ENCODE measurements at places on chromosomes 13 and 19.

DNA sequence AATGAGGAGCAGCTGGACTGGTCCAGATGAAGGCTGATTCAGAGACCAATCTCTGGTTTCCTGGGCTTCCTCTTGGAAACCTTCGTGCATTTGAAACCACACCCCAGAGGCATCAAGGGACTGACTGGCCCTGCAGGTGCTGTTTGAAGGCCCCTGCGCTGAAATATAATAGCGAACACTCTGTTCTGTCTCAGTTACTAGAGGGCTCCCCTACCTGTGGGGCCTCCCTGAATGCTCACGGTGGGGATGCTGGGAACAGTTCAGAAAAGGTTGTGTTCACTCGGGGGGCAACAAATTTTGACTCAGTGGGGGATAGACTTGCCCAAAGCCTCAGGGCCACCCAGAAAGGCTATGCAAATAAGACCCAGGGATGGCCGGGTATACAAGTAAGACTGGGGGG lies 6.4 kb downstream of the CCDC8 start:
- no peak for DNase-seq

- no peak for DNase-seq
Observed at GRCh38 chr19:14487370-14488125, 8.4 kb downstream of the GIPC1 start.

GRCh38 chr13:27830010-27830409 lies 37.7 kb downstream of the GSX1 start:
- DNase-seq = peak; percentile 38

GRCh38 chr19:7153022-7153421 lies 83.5 kb downstream of the ZNF557 start:
- no peak for DNase-seq

DNA sequence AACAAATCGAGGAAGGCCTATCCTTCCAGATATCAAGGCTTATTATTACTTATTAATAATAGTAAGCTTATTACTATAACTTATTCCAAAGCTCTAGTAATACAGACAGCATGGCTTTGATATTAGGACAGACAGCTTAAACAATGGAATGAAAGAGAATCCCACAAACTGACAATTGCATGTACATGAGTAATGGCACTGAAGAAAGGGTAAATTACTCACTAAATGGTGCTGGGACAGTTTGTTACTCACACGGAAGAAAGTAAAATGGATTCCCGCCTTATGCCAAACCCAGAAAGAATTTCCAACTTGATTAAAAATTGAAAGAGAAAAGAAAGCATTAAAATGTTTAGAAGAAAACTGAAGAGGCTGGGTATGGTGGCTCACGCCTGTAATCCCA lies 60.3 kb downstream of the MIPEP start:
- no peak for DNase-seq

GRCh38 chr19:47232422-47233211 lies 1.6 kb upstream of the BBC3 start:
- DNase-seq = no peak

DNA sequence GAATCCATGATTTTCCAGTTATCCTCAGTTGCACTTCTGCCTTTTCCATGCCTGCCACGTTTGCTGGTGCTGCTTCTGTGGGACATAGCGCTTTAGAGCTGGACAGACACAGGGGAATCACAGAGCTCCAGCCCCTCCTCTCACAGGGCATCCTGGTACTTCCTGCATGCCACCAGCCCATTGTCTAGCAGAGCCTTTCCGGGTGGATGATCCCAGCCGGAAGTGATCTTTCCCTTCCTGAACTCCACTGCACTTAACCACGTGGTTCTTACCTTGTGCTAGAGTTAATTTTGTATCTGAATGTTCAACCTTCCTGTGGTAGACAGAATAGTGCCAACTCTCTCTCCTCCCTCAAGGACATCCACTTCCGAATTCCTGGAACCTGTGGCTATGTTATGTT lies 12.6 kb upstream of the OLFM4 start:
- DNase-seq = no peak

DNA sequence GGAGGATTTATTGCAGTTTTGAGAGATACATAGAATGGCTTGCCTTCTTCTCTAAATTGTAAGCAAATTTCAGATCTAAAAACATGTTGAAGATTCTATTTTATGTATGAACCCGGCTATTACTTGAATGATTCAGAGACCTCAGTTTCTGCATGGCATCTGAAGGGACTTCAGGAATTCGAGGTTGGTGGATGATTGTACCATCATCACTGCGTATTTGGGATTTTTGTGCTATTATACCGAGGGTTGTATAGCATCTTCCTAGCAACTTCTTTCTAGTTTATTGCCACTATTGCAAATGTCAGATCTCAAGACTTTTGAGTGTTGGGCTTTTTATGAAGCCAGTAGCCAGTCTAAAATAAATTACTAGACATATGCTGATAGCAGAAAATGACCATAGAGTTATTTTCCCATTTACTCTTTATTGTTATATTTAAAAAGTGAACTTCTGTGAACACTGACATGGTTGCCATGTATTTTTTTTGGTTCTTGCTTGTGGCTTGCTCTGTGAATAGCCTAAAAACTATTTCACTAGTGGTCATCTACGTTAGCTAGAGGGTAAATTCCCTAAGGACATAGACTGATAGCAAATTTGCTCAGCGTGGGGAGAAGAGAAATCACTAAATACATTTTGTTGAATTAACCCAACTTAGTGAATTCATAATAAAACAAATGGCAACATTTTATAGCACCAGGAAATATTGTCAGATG lies 70.6 kb upstream of the KLF12 start:
- no peak for DNase-seq

DNA sequence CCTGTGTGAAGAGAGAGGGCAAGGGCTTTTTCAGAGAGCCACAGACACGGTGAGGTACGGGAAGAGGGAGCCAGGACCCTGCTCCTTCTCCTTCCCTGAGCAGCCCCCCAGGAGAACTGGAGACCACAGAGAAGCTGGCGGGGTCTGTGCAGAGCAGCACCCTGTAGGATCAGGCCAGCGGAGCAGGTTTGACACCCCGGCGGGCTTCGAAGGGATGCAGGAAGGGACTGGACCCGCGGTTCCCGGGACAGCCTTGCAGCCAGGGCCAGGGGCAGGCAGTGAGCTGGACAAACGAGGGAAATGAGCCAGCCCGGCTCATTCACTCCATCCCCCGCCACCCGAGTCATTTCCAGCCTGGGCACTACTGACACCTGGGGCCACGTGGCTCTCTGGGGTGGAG lies 22.2 kb downstream of the CPAMD8 start:
- DNase-seq = no peak

GRCh38 chr19:991174-991931 lies 7.2 kb downstream of the WDR18 start:
- DNase-seq = peak; percentile 88

- no peak for DNase-seq
Observed at GRCh38 chr19:29504454-29504853, 21.3 kb upstream of the VSTM2B start.

DNA sequence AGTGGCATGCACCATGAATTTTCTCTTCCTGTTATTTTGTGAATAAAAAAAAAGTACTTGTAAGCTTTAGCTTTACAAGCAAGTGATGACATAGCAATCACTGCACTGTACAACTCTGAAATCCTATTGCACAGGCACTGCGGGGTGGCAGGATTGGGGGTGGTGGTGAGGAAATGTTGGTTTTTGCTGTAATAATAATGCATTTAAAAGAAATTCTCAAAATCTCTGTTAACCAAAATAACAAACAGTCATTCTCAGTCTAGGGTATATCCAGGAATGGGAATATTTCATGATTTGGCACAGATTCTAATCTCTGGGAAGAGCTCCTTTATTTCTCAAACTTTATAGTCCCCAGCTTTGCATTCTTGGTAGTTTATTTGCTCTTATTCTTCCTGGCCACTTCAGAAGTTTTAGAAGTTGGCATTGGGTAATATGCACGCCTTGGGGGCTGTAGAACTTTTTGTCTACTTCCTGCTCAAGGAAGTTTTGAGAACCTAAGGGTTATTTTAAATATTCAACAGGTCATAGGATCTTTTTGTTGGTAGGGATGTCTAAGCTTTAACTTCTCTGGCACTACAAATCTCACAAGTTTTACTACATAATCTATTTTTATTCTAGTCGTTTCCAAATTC lies 353.0 kb upstream of the KLF12 start:
- DNase-seq = no peak

DNA sequence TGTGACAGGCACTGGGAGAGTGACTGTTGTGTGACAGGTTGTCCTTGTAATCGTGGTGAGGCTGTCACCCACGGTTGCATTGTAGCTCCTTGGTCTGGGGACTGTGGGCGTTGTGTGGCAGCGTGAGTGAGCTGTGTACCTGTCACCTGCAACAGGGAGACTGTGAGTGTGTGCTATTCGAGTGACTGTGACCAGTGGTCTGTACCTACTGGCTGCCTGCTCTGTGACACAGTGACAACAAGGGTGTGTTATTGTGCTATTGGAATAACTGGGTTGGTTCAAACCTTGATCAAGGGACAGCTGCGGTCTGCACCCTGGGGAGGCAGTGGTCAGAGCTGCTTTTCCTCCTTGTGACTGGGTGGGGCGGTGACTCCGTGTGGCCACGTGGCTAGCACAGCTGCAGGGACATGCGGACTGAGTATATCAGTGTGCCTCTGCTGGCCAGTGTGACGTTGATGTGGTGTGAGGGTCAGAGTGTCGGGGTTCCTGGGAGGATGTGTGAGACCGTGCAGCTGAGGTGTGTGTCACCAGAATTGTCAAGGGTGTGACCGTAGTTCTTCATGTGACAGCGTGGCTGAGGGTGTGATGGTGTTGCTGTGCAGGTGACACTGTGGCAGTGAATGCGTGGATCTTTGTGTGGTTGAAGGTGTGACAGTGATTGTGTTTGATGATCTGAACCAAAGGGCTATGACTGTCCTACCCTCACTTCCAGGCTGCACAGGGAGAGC lies 10.1 kb upstream of the NFIX start:
- no peak for DNase-seq

GRCh38 chr19:40739030-40739839 lies 11.0 kb downstream of the ACTMAP start:
- no peak for DNase-seq

DNA sequence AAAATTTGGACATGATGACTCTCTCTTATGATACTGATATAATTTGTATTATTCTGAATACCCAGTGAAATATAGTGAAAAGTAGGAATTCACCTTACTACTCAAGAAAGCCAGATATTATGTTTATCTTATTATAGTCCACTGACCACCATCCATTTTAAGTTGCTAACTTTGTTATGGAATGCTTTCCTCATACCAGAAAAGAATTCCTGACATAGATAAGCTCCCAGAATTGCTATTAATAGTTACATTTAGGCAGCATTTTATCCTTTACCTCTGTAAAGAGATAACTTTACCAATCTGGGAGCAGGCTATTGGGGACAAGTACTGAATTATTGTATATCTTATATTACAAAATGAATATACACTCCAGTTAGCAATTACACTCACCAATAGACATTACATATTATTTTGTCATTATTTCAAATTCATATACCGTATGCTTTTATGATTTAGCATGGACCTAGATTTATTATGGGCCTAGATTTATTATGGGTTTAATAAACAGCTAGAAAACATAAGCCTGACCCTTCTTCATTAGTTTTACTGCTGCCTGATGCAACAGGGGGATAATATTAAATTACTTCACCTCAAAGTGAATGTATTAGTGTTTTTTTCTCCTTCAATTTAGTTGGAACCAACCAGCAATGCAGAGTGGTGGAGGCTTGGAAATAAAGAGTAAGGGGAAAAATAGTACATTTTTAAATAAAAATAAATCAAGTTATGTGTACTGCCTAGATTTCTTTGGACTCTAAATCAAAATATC lies 1886.1 kb downstream of the PCDH9 start:
- no peak for DNase-seq

- peak; percentile 68 for DNase-seq
Observed at GRCh38 chr19:6393983-6394412, 1.0 kb upstream of the GTF2F1 start.

- DNase-seq = no peak
Observed at GRCh38 chr19:46555628-46556280, 45.4 kb upstream of the CALM3 start.

DNA sequence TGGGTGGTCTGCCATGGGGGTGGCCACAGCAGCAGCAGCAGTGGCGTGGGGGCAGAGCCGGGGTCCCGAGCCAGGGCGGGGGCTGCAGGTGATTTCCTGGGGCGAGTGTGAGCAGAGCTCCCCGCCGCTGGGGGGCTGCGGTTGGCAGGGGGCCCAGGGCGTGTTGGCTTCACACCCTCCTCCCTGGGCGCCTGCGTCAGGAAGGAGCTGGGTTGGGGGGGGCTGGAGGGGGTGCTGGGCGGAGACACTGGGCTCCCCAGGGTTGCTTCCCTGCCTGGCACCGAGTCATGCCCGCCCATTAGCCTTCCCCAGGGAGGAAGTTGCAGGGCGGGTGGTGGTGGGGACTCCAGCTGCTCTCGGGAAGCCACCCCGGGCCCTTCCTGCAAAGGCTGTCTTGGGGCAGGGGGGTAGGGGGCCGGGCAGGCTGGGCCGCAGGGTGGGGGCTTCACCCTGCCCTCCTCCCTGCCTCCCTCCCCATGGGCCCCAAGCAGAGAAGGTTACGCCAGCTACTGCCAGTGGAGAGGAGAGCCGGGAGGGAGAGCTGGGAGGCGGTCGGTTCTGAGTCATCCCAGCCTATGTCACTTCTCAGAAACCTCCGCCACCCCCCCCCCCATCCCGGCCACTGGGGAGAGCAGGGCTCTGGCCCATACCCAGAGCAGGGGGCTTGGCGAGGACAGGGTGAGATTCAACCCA lies 4.6 kb downstream of the MIDN start:
- no peak for DNase-seq

GRCh38 chr13:92769046-92769445 lies 457.6 kb upstream of the GPC6 start:
- no peak for DNase-seq

- no peak for DNase-seq
Observed at GRCh38 chr19:30873691-30874090, 475.5 kb downstream of the TSHZ3 start.

GRCh38 chr19:33275933-33276619 lies 26.3 kb downstream of the CEBPA start:
- DNase-seq = no peak

DNA sequence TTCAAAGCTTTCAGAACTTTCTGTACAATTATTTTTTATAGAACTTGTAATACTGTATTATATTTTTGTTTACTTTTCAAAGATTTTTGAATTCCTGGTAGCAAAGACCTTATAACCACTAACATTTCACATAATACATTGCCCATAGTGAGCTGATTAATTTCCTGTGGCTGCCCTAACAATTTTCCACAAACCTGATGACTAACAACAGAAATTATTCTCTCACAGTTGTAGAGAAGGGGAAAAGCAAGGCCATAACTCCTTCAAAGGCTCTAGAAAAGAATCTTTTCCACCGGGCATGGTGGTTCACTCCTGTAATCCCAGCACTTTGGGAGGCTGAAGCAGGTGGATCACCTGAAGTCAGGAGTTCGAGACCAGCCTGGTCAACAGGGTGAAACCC lies 19.1 kb downstream of the KLF12 start:
- no peak for DNase-seq

- no peak for DNase-seq
Observed at GRCh38 chr13:51687947-51688714, 103.9 kb downstream of the WDFY2 start.

DNA sequence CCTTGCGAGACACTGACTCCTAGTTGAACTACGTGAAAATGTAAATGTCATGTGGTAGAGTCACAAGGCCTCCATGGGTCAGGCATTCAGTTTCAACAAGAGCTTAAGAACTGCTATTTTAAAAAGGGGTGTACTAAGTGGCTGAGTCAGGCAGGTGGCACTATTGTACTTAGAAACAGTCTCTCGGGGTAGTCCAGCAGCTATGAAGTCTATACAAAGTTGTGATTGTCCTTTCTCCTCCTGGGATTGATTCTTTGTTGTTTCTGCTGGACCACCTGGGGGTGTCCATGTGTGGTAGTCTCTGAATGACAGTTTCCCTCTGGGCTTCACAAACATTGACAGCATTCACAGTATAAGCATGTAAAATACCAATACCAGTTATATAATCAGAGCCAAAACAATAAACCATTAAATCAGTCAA lies 33.0 kb downstream of the UGGT2 start:
- DNase-seq = no peak

Measured in stimulated activated CD4-positive, alpha-beta T cell treated with anti-CD3 and anti-CD28 coated beads, Interleukin-4, amount 100 ng/mL, for 48 hours (primary cell).